ENCODE measurements at places on chromosomes 2 and 18.

DNA sequence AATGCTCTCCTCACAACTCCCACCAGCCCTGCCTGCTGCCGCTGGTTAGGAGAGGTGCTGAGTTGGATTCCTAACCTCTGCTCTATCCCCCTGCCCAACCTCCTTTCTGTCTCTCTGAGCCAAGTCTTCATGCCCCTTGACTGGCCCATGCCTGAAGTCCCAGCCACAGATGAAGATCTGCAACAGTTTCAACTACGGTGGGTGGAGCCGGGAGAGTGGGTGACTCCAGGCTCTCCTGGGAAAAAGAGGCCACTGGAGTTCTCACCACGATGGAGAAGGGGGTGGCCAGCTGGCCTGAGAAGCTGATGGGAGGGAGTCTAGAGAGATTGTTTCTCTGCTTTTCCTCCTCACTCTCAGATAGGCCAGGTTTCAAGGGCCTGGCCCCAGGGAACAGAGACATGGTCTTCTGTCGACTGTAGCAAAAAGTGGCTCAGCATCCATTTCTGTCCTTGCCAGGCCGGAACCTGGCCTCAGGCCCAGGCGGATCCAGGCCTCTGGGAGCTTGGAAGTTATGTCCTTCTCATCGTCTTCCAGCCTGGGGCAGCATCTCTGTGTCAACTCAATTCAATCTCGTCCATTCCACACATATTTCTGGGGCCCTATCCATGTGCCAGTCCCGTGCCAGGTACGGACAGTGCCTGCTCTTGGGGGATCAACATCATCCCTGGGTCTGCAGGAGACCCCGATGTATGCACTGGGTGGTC, 75.3 kb downstream of the INHBB start:
- no peak for DNase-seq

GRCh38 chr2:72041638-72042111, 106.0 kb downstream of the CYP26B1 start:
- DNase-seq: no peak

- DNase-seq: no peak
Measured at GRCh38 chr2:173240083-173240482, 114.6 kb upstream of the CDCA7 start.

DNA sequence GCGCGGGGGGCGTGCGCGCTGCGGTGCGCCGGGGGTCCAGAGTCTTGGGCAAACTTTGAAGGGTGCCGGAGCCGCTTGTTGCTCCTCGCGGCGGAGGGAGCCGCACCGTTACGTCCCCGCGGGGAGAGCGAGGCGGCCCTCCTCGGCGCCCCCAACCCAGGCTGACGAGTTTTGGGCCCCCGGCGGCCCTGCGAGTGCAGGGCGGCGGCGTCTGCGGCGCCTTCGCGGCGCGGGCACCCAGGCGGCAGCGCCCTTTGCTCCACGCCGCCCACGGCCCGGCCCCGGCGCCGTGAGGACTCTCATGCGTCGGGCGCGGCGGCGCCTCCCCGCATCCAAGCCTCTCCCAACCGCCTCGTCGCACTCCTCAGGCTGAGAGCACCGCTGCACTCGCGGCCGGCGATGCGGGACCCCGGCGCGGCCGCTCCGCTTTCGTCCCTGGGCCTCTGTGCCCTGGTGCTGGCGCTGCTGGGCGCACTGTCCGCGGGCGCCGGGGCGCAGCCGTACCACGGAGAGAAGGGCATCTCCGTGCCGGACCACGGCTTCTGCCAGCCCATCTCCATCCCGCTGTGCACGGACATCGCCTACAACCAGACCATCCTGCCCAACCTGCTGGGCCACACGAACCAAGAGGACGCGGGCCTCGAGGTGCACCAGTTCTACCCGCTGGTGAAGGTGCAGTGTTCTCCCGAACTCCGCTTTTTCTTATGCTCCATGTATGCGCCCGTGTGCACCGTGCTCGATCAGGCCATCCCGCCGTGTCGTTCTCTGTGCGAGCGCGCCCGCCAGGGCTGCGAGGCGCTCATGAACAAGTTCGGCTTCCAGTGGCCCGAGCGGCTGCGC, 814 bp downstream of the FZD7 start:
- DNase-seq: no peak

GRCh38 chr2:232265329-232265728, 113.2 kb upstream of the ALPP start:
- no peak for DNase-seq

GRCh38 chr2:223306371-223306770, 254.4 kb downstream of the KCNE4 start:
- DNase-seq: no peak

- DNase-seq: no peak
Measured at GRCh38 chr2:46114996-46115395, 182.2 kb upstream of the EPAS1 start.

- no peak for DNase-seq
Measured at GRCh38 chr2:58918141-58918540, 677.0 kb upstream of the FANCL start.

DNA sequence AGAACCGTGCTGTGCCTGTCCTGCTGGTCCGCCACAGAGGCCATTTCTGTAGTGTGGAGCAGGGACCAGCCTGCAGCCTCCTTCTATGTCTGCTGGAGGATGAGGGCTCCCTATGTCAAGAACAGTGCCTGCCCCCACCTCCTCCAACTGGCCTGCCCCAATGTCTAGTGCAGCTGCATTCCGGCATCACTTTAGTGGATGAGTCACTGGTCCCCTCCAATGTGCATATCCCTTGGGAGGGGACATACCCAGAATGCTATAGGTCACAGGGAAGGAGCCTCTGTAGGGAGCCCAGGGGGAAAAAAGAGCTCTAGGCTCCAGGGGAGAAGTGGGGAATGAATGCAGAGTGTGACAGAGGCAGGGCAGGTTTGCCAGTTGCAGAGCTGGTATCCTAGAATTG, 219.6 kb downstream of the CELF4 start:
- DNase-seq: no peak
